Fibroblast of gingiva (primary cell): ENCODE measurements at places on chromosomes 4 and X.

- DNase-seq, result no peak
Observed at GRCh38 chr4:37452952-37453280, 208.4 kb downstream of the NWD2 start.

DNA sequence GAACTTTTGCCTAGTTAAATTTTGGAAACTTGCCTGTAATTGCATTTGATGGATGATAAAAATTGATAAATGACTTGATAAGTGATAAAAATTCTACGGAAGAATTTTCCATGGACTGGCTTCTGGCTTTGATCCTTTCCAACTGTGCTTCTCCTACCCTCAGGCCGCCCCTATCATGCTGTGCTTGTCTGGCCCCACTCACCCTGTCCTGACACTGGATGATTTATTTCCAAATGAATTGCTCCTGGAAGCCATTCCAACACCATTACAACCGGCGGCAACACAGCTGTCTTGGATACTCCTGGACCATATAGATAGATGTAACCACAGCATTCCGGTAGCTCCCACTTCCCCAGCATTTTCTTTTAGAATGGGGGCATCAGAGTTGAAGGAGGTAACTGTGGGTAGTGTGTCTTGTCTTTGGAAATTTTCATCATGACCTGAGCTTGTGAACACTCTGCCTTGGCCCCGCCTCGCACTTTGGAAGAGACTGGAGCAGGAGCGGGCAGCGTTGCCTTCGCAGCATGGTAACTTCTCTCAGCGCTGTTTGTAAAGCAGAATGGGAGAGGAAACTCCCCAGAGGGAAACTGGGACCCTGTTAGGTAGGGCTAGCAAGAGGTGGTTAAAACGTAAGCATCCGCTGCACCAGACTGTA lies 77.4 kb downstream of the TBL1X start:
- DNase-seq, result no peak

GRCh38 chr4:149026696-149027095 lies 584.5 kb upstream of the NR3C2 start:
- DNase-seq, result no peak

DNA sequence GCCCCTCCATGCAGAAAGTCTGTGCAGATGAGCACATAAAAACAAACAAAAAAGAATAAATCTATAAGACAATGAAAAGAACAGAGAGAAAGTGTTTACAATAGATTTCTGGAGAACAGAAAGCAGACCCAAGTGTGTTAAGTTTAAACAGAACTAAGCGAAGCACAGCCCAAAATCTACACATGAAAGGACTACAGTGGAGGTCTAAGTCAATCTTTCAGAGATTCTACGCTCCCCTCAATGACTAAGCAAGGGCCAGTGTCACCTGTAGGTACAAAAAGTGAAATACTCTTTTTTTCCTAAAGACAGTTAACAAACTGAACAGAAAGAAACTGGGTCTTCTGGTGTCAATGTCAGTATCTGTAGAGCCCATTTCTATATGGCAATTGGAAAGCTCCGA lies 18.2 kb downstream of the CLOCK start:
- no peak for DNase-seq

DNA sequence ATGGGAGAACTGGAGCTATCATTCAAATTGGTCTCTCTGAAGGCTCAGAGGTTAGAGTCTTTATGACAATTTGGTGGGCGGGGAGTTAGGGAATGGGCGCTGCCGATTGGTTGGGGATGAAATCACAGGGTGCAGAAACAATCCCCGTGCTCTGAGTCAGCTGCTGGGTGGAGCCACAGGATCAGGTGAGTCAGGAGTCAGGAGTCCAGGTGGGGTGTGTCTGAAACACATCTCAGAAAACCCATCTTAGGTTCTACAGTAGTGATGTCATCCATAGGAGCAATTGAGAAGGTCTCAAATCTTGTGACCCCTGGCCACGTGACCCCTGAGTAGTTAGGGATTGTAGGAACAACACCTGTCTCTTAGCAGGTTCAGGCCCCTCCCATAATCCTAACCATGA lies 41.6 kb upstream of the TLR3 start:
- DNase-seq, result no peak

- no peak for DNase-seq
Observed at GRCh38 chr4:127261476-127261875, 371.3 kb upstream of the INTU start.

GRCh38 chrX:12011075-12011474 lies 127.2 kb upstream of the FRMPD4 start:
- DNase-seq, result no peak

DNA sequence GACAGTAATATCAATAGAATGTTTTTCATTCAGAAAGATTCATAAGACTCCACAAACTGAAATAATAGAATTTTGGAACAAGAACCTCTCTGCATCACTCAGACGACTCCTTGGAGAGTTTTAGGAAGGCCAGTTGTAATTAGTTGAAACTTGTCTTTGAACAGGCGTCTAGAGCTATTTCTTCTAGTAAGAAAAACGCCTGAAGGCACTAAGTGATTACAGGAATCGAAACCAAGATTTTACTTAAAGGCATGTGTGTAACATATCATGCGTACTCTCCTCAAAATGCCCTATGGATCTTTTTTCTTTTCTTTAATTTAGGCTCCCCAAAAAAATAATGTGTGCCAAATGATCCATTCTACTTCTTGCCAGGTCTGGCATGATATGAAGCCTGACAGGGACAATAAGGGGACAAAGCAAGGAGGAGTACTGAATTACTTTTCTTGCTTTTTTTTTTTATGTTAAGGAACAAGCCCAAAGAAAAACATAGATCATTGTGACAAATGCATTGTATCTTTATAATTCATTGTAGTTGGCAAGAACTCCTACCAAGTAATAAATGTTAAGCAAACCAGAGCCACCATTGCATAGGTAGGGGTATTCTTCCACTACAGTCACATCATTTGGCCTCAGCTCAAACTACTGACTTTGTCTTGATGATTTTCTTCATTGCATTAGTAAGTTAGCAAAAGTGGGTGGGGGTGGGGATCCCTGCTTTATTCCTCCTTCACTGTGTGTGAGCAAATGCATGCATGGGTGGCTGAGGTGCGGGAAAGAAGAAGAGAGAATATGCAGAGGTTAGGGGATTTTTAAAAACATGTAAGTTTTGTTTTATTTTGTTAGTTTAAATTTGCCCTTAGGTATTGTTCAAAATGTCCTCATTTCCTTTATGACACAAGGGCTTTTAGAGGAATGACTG lies 79.9 kb upstream of the ATOH1 start:
- no peak for DNase-seq

GRCh38 chrX:71542411-71542810 lies 9.5 kb downstream of the OGT start:
- DNase-seq, result peak; percentile 73

DNA sequence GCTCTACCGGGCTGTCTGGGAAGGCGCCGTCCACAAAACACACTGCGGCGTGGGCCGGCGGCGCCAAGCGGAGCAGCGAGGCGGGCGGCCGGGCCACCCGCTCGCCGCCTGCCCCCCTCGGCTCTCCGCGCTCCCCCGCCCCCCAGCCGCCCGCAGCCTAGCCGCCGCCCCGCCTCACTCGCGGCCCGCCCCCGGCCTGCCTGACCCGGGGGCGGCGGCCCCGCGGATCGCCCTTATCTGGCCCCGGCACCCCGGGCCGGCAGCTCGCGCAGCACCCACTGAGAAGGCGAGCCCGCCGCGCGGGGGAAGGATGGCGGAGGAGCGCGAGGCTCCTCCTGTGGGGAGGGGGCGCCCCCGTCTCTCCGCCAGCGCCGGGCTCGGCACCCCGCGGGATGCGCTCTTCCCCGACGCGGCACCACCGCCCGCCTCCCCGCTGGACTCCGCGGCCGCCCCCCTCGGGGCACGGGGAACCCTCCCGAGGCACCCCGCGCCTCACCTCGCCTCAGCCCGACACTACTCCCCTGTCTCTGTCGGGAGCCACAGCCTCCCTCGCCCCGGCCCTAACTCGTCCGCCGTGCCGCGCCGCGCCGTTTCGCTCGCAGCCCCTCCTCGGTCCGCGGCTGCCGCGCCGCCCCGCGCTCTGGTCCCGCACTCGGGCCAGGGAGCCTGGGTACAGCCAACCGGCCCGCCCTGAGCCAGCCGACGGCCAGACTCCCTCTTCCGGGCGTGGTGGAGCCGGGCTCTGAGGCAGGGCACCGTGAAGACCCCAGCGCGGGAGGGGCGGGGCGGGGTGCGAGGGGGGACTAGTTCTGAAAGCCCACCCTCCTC lies 566 bp downstream of the ATP11C start:
- peak; percentile 24 for DNase-seq

DNA sequence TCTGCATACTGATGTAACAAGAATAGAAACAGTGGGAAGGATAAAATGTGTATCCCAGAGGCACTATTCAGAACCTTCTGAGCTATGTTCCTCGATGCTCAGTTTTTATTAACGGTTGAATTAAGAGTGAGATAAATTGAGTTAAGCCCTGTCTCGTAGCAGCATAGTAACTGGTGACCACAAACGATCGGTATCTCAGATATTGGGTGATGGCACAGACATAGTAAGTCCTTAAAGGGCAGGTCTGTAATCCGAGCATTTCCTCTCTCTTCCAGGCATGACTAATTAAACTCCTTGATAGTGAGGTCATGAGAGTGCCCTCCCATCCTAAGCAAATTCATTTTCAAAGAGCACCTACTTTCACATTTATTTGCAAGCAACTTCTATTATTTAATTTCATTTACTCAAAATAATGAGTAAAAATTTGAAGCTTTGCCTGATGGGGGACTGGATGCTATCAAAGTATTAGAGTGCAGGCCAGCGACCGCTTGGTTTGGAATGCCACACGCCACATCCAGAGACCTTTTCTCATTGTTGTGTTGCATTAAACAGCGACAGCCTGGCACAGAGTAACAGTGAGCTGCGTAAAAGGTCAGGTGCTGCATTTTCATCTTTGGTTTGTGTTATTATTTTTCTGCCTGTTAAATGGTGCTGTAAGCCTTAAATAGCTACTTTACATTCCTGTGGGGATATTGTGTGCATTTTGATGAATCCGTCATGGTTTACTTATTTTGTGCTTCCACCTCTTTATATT lies 101.9 kb downstream of the PCDH7 start:
- DNase-seq, result no peak

DNA sequence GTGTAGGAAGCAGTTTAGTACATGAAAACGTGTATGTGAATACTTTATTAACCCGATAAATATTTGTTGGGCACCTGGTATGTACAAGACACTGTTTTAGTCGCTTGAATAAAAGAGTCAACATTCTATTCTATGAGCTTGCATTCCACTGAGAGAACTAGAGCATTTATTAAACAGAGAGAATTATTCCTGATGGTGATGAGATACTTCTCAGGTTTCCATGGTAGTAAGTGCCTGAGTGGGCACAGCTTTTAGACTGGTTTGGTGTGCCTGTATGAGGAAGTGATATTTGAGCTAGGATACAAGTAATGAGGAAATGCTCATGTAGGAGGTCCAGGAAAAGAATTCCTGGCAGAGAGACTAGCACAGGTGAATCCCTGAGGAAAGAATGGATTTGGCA lies 94.2 kb downstream of the ATP10D start:
- DNase-seq, result no peak

DNA sequence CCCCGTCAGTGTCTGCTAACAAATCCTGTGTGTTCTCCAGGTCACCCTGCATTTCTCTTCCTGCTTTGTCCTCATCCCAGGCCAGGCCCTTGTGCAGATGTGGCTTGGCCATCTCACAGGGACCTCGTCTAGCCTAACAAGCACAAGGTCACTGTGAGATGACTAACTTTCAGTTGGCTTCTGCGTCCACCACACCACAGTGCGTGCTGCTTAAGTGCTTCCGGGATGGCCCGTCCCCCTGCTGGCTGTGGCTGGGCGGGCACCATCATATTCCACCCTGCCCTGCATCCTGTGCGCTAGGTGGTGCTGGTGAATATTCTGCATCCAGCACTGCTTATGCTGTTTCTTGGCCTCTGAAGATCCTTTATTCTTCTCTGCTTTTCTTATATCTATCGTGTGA lies 33.8 kb downstream of the RBBP7 start:
- peak; percentile 59 for DNase-seq

DNA sequence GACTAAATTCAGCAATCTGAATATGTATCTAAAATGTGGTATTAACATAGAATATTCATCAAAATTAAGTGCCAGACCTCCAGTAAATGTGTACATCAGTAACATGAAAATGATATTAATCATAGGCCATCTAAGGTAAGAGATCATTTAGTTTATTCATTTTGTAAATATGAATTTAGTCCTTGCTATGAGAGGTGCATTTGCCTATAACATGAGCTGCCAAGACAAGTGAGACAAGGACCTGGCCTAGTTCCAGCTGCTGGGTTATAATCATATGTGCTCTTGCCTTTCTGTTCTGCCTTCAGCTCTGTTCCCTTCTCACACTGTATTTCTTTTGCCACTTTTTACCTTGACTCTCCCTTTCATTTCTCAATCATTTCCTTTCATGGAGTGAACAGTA lies 160.0 kb downstream of the STIM2 start:
- DNase-seq, result no peak

DNA sequence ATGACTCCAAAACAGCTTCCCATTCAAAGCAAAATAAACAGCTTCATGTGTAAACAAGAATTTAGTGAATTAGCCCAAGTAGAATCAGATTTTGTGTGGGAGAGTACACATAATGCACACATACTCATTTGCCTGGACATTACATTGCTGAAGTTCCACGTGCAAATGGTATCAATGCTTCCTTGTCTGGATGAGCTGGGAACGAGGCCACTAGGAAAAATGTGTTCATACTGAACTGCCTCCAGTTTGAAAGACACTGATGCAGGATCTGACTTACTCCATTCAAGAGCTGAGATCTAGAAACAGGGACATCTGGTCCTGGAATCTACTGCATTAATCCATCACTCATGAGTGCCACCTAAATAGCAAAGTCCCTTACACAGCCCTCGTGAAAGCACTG lies 228.0 kb downstream of the APBB2 start:
- DNase-seq, result no peak

DNA sequence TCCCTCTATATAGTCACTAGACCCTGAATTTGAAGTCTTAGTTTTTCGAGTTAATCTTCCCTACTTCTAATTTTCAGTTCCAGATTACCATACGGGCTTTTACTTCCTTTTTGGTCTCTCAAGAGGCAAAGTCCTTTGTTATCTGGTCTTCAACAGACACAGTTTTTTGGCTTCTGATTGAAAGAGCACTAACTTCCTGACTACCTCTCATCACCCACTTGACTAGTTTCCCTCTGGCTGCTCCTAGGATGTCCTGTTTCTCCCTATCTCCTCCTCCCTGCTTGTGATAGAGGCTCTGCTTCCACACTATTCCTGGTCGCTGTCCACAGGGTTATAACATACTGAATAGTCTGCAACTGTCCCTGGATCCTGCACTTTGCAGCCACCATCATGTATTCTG lies 16.7 kb upstream of the WDR44 start:
- no peak for DNase-seq

DNA sequence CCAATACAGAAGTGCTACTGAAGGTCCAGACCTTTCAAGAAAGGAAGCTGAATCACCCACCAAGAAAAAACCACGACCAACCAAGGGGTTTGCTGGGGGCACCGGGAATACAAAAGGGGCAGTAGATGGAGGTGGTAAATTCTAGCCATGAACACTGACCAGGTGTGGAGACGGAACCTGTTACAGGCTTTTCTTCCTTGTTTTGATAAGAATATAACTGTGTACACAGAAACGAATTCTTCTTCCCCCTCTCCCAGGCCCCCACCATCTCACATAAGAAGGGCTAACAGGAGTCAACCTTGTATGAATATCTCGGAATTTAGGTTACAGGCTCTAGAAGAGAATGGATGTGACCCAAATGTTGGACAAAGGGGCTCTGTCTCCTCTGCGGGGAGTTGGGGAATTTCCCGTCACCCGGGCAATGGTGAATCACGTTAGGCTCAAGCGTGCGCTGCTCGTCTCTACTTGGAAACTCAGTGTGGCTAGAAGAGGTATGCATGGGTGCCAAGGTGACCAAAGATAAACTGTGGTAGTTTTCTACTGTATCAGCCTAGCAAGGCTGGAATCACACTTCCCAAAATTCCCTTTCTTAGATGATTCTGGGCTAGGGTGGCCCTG lies 87.0 kb downstream of the AFAP1 start:
- DNase-seq, result no peak
